Chondrocyte (in vitro differentiated cells): ENCODE measurements at places on chromosomes 1 and 21.

GRCh38 chr21:31909153-31910073 lies 36.6 kb downstream of the HUNK start:
- no peak for DNase-seq

GRCh38 chr1:178646821-178647220 lies 78.2 kb upstream of the RALGPS2 start:
- no peak for DNase-seq

DNA sequence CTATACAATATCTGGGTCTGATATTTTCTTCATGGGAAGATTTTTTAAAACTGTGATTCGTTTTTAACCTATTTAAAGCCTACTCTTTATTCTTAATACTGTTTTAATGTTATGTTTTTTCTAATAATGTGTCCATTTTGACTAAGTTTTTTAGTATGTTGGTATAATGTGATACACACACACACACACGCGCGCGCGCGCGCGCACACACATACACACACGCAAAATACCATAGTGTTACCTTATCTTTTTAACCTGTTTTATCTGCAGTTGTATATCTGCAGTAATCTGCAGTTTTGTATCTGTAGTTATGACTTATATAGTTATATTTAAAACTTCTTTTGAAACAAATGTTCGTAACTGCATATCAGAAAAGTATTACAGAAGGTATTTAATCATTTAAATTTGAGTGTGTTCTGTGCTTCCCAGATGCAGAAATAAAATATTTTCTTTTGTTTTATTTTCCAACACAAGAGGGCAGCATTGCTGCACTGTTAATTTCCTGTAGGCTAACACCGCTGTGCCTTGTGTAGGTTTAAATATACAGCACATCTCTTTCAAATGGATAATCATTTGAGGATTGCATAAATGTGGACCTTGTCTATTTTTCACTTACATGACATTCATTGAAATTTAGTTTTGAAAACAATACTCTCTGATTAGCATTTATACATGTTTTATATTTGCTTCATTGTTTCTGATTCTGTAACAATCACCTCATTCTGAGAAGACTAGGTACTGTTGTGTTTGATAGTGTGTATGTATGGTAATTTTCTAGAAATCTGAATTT lies 166.1 kb downstream of the PDE4B start:
- DNase-seq = no peak

DNA sequence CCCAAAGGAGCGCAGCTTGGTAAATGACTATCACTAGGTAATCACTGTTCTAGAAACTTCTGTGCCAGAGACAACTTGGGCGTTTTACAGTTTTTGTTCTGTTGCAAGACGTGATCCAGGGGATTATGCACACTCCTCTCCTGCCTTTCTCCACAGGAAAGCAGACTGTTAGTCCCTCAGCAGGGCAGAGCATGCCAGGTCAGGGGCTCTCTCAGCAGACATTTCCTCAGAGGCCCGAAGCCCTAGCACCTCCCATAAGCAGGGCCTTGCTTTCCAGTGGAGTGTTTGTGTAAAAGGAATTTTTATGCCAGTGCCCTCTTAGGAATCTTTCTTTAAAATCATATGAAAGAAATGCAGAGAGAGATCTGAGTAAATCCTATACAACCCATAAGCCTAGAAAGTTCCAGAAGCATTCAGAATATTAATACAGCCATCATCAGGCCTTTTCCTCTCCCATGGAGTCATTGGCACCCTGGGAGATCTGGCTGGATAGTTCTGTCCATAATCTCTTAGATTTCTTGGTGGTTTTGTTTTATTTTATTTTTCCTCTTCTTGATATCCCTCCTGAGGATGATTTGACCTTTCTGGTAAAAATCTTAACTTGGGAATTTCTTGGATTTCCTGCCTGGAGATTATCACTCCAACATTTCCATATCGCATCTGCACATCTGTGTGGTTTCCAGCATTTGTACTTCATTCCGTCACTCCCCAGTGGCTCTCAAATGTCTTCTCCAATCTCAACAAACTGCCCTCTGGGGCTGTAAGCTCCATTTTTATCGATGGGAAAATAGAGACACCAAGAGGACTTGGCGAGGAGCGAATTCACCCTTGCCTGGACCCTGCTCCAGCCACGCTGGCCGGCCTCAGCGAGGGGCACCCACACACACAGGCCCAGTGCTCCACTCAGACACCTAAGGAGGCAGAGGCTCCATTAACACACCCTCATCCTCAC lies 116.1 kb downstream of the PSMG1 start:
- no peak for DNase-seq

- no peak for DNase-seq
These were observed 15.3 kb downstream of the VAV3 start for GRCh38 chr1:107949467-107950253.

DNA sequence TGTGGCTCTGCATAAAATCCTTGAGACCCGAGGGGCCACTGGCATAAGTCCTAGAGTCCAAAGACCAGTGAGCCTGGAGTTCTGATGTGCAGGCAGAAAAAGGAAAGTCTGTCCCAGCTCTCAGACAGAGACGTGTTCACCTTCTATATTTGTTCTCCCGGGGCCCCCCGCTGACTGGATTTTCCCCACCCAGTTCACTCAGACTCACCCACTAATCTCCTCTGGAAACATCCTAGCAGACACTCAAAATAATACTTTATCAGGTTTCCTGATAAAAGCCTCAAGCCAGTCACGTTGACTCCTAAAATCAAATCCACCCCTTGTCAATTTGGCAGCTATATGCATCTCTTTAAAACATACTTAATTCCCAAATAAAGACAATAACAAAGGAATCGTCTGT lies 1084.2 kb upstream of the NCAM2 start:
- DNase-seq = no peak

- DNase-seq = no peak
These were observed 122.1 kb upstream of the SERBP1 start for GRCh38 chr1:67552336-67552759.

DNA sequence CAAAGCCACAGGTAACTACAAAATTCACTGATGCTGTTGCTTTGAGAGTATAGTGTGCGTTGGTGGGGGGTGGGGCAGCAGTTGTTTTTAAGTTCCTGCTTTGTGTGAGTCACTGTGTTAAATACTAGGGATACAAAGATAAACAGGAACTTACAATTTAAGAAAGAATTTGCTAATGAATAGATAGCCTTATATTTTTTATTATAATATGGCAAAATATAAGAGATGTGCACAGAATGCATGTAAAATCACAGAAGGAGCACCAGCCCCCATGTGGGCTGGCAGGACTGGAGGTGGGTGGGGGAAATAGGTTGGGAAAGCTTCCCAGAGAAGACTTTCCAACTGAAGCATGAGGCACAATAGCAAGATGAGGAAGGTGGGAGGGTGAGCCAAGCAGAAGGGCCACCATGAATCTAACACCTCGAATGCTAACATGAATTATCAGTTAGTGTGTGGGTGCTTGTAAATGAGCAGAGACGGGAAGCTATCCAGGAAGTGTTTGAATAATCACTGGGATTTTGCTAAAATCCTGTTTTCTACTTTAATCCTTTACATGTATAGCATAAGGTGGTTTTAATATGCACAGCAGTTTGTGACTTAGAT lies 57.0 kb upstream of the RAVER2 start:
- DNase-seq = no peak

GRCh38 chr1:182446033-182446669 lies 3.8 kb upstream of the RGSL1 start:
- DNase-seq = no peak

- DNase-seq = no peak
These were observed 298.0 kb downstream of the KCTD3 start for GRCh38 chr1:215865060-215865459.

DNA sequence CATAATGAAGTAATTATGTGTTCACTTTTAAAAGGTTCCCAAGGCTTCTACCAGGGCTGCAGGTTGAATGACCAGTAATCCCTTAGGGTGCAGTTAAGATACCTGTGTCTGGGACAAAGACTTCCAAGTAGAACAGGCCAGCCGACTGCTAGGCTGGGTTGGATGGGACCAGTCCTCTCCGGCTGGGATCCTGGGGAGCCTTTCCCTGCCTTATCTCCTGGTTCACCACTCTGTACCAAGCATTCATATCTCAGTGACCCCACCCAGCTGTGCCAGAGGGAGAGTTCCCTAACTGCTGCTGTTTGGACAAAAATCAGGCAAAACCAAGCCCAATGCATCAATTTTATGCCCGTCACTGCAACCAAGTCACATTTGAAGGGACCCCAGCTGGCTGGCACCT lies 116.2 kb upstream of the ATP1A1 start:
- no peak for DNase-seq

DNA sequence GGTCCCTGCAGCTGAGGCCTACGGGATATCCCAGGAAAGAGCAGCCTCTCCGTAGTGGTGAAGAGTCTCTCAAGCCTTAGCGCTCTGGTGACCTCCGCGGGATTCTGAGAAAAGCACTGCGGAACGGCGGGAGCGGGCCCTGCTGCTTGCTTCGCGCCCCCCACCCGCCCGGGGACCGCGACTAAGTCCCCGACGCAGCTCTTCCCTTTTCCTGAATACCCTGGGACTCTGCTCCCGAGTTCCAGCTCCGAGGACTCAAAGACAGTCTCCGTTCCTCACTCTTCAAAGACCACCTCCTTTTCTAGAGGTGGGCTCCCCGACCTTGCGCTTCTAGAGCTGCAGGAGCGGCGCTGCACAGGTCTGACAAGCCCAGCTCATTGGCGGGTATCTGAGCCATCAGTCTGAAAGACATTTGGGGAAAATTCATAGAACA lies 3.6 kb upstream of the PRRX1 start:
- DNase-seq = no peak

GRCh38 chr1:23644555-23644866 lies 47.1 kb upstream of the RPL11 start:
- no peak for DNase-seq

DNA sequence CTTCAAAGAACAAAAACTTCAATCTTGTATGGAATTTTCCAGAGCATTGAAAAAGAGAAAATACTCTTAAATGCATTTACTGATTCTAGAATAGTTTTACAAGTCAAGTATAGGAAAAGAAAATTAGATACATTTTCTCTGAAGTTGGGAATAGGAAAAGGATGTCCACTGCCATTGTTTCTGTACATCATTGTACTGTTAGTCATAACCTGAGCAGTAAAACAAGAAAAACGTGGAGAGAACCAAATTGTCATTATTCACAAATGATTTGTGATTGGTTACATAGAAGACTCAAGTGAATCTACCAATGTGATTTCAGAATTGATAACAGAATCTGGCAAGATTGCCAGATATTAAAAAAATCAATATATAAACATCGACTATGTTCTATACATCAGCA lies 27.4 kb downstream of the PRKACB start:
- DNase-seq = no peak

DNA sequence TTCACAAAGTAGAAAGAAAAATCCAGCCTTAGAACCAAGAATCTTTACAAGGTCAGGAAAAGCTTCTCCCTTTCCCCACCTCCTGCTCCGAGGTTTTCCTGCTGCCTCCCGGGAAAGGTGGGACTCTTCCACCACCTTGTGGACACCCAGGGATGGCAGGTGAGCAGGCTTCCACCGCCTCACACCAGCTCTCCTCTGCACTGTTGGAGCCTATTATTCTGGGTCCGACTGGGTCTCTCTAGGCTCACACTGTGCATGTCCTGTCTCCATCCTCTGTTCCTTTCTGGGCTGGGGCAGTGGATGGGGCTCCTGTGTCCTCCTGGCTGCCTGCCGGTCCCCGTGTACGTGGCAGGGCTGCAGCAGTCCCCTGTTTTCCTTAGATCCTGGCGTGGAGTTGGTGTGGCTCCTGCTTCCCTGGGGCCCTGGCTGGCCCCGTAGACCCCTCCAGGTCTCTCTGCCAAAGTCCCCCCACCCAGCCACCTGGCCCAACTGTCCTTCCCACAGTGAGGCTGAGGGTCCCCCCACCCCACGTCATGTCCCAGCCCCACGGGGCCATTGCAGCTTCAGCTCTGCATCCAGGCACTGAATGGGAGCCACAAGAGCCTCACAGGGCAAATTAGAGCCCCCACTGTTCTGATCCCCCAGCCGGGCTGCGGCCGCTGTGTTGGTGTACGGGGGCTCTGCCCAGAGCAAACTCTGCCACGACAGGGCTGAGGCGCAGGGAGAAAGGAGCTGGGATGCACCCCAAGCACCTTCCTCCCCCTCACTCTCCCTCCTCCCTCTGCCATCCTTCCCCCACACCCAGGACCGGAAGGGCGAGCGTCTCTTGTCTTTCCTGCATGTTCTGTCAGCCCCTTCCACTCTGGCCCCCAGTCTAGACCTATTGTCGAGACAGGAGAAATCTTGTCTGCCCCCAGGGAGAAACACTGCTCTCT lies 3.3 kb upstream of the SLC45A1 start:
- no peak for DNase-seq

- no peak for DNase-seq
These were observed 12.8 kb upstream of the ZSCAN20 start for GRCh38 chr1:33459691-33460090.

DNA sequence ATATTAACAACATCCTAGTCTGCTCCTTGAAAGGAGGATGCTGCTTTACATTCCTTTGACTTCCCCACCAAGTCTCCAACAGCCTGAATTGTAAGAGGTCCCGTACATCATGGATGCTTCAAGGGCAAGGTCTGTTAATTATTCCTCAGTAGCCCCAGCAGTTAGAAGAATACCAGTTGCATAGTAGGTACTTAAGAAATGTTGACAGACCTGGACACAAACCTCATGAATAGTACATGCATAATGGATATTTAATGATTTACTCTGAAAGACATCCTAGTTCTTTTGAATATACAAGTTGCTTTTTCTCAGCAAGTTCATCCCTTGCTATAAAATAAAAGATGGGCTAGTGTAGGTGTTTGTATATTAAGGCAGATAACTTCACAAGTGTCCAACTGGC lies 112.1 kb upstream of the DPYD start:
- DNase-seq = no peak

DNA sequence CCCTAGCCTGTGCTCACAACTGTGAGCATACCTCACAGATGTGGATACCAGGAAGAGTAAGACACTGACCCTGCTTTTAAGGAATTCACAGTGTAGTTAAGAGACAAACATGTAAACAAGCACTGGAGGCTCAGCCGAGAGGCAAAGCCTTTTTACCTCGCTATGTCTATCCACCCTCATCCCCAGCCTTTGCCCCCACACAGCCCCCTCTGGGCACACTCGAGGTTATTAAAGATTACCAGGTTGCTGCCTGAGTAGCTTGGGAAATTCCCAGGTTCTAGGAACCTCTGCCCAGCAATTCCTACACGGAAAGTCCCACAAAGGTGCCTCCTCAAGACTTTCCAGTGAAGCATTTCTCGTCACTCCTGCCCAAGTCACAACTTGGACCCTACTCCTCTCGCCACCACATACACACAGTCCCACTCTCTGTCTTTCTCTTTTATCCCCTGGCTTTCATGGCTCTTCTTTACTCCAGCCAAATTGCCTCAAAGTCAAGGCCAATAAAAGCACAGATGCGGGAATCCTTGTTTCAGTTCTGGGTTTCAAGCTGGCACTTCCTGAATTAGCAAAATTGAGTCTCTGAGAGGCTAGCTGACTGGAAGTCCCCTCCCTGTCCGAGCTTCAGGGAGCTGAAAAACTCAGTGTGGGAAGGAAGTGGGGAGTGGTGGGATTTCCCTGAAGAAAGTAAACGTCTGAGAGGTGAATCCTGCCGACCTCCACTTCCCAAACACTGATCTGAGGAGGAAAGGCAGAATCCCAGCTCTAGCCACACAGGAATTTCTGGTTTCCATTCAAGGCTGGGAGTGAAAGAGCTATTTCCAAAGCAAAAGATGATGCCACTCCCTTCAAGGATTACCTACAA lies 7.6 kb downstream of the DENND2D start:
- no peak for DNase-seq
